ENCODE measurements at places on chromosomes 11 and 22.
A peak's percentile ranks its signal among the peaks of the same experiment; 100 is the strongest.

DNA sequence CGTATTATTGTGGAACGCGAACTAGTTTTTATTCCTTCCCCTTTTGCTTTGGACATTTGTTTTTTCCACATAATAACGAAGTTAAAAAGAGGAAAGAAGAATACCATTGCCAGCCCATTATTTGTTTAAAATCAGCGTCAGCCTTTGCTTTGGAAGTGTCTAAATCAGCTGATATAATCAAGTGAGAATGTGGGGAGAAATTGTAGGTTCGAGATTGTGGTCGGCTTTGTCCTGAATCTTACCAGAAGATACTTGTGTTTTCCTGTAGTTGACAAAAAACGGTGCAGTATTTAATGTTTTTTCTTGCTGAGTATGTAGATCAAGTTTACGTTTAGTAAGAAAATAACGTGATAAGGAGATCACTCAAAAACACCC, 935 bp downstream of the ZNF143 start:
- DNase-seq = no peak

GRCh38 chr22:43706151-43706550, 106.0 kb downstream of the EFCAB6 start:
- DNase-seq = no peak

DNA sequence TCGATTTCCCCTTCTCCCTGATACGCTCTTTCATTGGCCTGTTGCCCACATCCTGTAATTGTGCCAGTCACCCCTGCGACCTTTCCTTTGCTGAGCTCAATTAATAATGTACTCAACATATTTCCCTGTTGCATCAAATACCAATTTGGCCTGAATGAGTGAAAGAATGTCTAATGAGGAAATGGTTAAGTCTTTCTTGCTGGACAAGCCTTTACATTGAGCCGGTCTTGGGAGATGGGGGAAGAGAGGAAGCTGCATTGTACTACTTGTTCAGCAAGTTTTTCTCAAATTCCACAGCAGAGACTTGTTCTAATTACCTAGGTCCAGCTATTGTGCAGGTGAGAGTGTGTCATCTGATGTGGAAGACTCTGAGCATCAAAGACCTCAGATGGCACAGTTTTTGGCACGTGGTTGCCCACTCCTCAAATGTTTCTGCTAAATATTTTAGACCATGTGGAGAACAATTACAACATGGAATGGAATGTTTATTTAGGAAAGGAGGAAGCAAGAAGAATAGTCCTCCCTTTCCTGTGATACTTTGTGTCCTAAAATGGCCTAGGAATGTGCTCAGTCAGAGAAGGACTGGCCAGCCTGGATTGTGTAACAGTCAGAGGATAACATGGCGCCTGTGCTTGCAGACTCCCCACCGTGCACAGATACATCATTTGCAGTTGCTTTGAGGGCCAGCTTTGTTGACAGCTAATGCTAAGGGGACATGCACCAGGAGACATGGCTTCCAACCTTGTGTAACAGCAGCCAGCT, 129.5 kb upstream of the E2F8 start:
- no peak for DNase-seq

DNA sequence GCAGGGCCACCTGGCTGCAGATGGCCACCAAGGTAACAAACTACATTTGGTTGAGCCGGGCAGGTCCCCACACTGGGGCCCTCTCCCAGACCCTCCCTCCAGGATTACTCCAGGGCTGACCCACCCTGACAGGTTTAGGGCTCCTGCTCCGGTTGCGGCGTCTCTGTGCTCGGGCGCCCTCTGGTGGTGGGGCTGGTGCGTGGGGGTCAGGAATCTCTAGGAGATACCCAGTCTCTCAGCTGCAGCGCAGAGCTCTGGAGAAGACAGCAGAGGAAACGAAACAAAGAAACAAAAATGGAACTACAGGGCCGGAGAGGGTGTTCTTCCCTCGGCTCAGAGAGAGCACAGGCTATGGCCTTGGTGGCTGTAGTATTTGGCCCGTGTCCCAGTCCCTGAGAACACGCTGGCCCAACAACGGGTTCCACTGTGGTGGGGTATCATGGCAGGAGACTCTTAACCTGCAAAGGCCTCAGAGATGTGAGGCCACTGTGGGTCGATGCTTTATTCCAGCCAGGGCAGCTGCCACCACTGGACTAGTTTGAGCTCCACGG, 2.4 kb downstream of the C11orf96 start:
- DNase-seq = peak; percentile 62

DNA sequence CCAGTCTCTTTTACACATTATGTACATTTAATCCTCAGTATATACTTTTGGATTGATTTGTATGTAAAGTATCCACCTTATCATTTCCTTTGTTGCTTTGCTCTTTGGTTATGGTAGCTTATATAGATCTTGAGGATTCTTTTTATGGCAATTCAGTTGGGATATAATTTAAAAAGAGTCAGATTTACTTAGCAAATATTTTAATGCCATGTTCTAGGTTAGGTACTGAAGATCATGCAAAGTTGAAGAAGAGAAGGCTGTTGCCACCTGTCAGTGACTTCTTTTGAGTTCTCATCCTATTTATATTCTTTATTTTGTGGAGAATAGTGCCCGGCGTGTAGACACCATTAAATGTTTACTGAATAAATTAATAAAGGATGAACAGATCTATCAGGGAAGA, 279.7 kb downstream of the TMEM135 start:
- no peak for DNase-seq

- DNase-seq = no peak
These were observed 83.7 kb downstream of the BLID start for GRCh38 chr11:122032317-122032716.

DNA sequence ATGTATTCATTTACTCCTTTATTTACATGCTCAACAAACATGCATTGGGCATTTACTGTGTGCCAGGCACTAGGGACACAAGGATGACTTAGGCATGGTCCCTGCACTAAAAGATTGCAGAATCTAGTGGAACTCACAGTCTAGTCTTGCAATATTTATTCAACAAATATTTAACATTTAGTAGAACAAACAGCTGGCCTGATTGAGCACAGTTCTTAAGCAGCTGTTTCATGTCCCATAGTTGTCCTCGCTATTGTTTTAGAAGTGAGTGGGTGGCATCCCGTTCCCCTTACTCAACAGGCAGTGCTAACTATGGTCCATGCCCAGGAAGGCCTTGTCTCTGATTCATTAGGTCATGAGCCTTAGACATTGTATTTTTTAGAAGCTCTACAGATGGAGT, 459.9 kb upstream of the CADM1 start:
- DNase-seq = no peak

Measured in bone marrow (tissue), 2 donors.